ENCODE measurements at places on chromosomes 11 and 22. TPM values are rescaled to one million over a fixed set of nuclear protein-coding genes. Genes with fewer than 3 reads are reported as not detected.

DNA sequence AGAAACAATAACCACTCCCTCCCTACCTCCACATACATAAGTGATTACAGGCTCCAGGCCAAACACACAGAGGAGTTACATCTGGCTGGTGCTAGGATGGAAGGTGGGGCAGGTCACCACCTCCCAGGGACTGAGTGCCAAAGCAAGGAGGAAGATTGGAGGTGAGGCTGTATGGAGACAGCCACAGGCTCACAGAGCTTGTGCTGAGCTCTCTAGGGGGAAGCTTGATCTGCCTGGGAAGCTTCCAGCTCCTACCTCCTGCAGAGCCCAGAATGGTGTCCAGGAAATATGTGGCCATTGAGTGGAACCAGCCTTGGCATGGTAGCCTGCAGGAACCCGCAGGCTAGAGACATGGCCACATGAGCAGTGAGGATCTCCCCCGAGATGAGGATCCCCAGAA is 3.6 kb upstream of the MED15 start:
- DNase-seq = peak; percentile 81

- DNase-seq = no peak
Observed at GRCh38 chr11:34874202-34874601, 42.0 kb downstream of the APIP start.

GRCh38 chr11:61747192-61747966 is 5.1 kb upstream of the MYRF start:
- DNase-seq = peak; percentile 61

DNA sequence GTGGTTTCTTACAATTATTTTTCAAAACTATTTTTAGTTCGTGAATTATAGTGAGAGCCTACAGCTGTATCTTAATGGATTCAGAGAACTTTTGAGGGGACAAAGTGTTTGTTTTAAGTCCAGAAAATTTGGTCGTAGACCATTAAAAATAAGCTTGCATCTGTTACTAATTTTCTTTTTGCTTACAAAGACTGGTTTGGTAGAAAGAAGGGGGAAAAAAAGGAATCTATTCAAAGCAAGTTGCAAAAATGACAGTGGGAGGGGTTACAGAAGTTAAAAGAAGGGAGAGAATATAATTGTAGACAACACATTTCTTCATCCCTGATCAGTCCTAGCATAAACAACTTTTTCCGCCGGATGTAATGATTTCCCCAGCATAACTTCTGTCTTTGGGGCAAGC is 72.1 kb downstream of the AMOTL1 start:
- no peak for DNase-seq

DNA sequence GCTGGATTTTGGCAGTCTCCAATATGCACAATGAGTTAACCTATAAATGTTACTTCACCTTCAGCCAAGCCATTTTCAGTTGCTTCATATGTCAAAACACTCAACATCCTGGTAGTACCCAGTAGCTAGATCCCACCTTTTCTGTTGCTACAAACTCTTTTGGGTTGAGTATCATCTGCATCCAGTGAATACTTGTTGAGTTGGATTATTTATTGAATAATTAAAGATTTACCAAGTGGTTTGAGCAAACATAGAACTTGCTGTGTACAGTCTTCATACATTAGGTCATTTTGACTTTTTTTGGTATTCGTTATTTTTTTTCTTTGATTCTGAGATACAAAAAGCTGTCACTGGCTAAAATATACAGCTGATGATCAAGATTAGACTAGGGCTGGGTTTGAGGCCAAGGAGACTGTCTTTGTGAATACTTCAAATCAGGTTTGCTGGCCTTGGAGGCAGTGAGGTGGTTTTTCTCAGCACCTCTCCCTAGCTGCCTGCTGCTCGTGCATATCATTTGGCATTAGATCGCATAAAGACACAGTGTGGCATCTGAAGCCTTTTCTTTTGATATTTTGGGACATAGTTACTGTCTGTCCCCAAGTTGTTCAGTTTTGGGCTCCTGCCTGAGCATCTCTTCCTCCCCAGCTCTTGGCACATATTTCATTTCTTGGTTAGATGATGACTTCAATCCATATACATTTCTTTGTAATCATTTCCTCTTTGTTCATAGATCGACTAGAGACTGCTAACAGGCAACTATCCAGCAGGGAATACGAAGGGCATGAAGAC is 62.8 kb downstream of the AMOTL1 start:
- DNase-seq = no peak

DNA sequence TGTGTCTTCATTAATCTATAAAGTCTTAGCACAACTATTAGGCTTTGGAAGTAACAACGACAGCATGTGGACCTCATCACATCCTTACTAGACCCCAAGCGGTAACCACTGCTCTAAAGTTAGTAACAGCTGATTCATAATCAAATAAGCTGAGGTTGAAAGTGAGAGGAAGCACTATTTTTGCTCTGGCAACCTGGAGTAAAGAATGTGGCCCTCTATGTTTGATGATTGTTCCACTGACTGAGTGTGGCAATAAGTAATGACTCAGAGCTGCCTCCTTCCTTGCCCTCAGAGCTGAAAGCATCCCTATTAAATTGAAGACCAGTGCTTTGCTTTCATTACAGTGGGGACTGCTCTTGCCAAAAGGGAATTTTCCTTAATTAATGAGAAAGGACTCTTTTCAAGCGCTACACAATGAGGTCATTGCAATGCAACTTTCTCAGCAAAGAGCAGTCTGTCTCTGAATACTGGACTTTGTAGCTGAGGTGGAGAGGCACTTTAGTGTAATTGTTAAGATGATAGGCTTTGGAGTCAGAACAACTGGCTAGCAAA is 906.1 kb upstream of the RAG2 start:
- DNase-seq = peak; percentile 94

- DNase-seq = peak; percentile 24
Observed at GRCh38 chr11:94342250-94342649, 37.9 kb downstream of the IZUMO1R start.

DNA sequence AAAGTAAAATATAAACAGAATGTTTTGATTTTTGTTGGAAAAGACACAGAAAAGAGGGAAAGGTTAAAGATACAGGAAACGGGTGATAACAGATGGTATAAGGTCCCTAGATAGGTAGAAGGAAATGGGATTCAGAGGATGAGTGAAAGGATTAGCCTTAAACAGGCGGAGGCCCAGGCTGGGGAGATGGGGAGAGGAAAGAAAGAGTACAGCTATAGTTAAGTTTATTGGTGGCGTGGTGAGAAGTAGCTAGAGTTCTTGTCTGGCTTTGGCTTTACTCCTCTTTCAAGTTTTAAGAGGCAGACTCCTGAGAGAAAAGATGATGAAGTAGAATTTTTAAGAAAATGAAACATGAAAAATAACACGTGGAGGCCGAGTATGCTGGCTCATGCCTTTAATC is 13.7 kb downstream of the ZBTB44 start:
- no peak for DNase-seq

DNA sequence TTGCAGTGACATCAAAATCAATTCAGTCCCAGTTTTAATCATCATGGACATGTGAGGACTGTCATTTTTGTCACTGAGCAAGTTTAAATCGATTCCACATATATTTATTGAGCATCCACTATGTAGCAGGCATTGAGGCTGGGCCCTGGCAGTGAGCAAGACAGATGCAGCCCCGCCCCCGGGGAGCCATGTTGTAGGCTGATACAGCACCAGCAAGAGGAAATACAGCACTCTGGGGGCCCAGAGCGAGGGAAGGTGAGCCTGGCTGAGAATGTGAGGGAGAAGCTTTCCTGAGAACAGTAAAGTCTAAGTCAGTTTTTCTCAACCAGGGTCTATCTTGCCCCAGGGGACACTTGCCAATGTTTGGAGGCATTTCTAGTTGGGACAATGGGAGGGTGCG is 108.6 kb upstream of the ASPHD2 start:
- DNase-seq = no peak

GRCh38 chr22:42646569-42647525 is 2.3 kb downstream of the CYB5R3 start:
- DNase-seq = no peak

GRCh38 chr11:111406589-111406988 is 27.5 kb upstream of the POU2AF1 start:
- DNase-seq = peak; percentile 46

DNA sequence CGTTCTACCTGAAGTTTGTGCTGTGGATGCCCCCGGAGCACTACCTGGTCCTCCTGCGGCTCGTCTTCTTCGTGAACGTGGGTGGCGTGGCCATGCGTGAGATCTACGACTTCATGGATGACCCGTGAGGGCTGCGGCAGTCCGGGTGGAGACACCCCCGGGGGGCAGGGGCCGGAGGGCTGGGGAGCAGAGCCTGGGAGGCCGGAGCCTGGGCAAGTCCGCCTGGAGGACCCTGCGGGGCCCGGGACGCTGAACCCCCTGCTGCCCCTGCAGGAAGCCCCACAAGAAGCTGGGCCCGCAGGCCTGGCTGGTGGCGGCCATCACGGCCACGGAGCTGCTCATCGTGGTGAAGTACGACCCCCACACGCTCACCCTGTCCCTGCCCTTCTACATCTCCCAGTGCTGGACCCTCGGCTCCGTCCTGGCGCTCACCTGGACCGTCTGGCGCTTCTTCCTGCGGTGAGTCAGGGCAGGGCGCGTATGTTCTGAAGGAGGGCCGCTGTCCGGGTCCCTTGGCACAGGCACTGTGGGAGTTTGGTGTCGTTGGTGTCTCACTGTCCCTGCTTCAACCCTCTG is 17.3 kb downstream of the RNH1 start:
- no peak for DNase-seq

Gene IL18
- 0.64 TPM for total RNA-seq

Gene PHF21B
- total RNA-seq = not detected

Gene MRPL17
- total RNA-seq = 132 TPM

Gene SEPTIN3
- total RNA-seq = 0.05 TPM

Gene FREY1
- total RNA-seq = not detected

Gene CHST1
- total RNA-seq = 0.02 TPM

Measured in M059J (cell line).